Spinal cord (tissue), 10 donors: ENCODE measurements at places on chromosomes 7 and 10. TPM values are rescaled to one million over a fixed set of nuclear protein-coding genes. Genes with fewer than 3 reads are reported as not detected.

- peaks cover 23% of the 10 kb centered on the region for H3K36me3 ChIP-seq
- no peak overlapping the region for H3K27ac ChIP-seq
- DNase-seq = no peak
- no peak overlapping the region for H3K4me3 ChIP-seq
- H3K4me1 ChIP-seq = no peaks in the 10 kb centered on the region
- no peaks in the 10 kb centered on the region for H3K27me3 ChIP-seq
These were observed 50.9 kb downstream of the TCERG1L start for GRCh38 chr10:131260452-131261211.

GRCh38 chr10:54665095-54665494, 135.9 kb downstream of the PCDH15 start:
- no peaks in the 10 kb centered on the region for H3K36me3 ChIP-seq
- DNase-seq = no peak
- H3K27ac ChIP-seq = no peak overlapping the region
- no peak overlapping the region for H3K4me3 ChIP-seq
- H3K4me1 ChIP-seq = no peaks in the 10 kb centered on the region

The CAMK1D gene
- 29.6 TPM for total RNA-seq

The UBTD1 gene
- 4.6 TPM for total RNA-seq

DNA sequence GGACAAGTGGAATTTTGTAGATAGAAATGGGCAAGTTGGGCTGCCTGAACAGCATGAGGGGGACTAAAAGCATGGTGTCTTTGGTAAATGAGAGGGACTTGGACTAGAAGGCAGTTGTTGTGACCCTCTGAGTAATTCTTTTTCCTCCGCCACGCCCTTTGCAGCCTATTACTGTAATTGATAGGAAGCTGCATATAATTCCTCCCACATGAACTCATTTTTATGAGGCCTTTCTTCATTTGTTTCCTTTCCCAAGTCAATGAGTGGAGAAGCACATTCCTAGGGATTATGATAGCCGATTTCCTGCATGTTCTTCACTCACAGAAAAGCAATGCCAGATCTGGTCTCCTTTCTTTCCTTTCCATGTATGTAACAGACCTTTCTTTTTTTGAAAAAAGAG, 27.7 kb downstream of the ZSCAN25 start:
- H3K27me3 ChIP-seq = no peaks in the 10 kb centered on the region
- H3K4me1 ChIP-seq = no peaks in the 10 kb centered on the region
- H3K36me3 ChIP-seq = peaks cover 6% of the 10 kb centered on the region
- no peak overlapping the region for H3K4me3 ChIP-seq
- H3K27ac ChIP-seq = no peak overlapping the region
